Activated T-helper 17 cell treated with anti-CD3 and anti-CD28 coated beads, Interleukin-2, amount 50 U/mL, for 72 hours (primary cell): ENCODE measurements at places on chromosomes 4 and X. TPM values are rescaled to one million over a fixed set of nuclear protein-coding genes. Genes with fewer than 3 reads are reported as not detected.

Gene NRK
- total RNA-seq: not detected

Gene ERCC6L
- total RNA-seq: 16.1 TPM

DNA sequence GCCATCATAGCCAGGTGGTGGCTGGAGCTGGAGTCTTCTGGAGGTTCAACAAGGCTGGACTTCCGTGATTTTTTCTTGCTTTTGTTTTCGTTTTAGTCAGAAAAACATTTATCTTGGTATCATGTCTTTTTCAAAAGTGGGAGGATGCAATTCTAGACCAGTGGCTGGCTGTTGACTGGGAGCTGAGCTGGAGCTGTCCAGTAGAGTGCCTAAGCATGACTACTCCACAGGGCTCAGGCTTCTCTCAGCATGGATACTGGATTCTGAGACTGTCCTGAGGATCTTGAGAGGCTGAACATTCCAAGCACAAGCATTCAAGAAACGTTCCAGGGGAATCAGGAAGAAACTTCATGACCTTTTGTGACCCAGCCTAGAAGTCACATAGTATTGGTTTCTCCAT is 598.1 kb downstream of the MID1IP1 start:
- ATAC-seq: no peak

Gene FABP2
- total RNA-seq: not detected

DNA sequence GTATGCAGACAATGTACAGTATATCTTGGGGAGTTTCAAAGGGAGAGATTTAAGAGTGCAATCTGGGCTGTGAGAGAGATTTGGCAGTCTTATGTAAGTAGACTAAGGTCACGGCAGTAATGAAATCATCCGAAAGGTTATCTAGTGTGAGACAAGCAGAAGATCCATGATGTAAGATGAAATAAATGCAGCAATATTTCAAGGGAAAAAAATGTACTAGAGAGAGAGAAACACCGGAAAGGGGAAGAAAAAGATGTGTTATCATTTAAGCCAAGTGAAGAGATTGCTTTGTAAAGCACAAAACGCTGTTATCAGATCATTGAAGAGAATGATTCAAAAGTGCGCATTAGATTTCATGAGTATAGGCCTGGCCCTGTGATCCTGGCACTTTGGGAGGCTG is 88.4 kb upstream of the GUCY1A1 start:
- ATAC-seq: no peak

GRCh38 chrX:150512461-150512901 is 55.9 kb upstream of the MTM1 start:
- no peak for ATAC-seq

- ATAC-seq: no peak
These were observed 524.3 kb upstream of the GALNTL6 start for GRCh38 chr4:171288816-171289432.

Gene PKD2
- 7.3 TPM for total RNA-seq

- ATAC-seq: no peak
These were observed 120.3 kb downstream of the RASL11B start for GRCh38 chr4:52982255-52982945.

GRCh38 chr4:109174224-109174953 is 128.1 kb downstream of the COL25A1 start:
- ATAC-seq: no peak

GRCh38 chrX:141176586-141177451 is at the start of gene LDOC1:
TSS of gene LDOC1 (minus strand) at chrX:141177129. CDS start at chrX:141177021, 108 bp downstream.
- ATAC-seq: peak; percentile 91

Gene PABPC1L2A
- total RNA-seq: not detected

Gene HOPX
- total RNA-seq: 118 TPM

DNA sequence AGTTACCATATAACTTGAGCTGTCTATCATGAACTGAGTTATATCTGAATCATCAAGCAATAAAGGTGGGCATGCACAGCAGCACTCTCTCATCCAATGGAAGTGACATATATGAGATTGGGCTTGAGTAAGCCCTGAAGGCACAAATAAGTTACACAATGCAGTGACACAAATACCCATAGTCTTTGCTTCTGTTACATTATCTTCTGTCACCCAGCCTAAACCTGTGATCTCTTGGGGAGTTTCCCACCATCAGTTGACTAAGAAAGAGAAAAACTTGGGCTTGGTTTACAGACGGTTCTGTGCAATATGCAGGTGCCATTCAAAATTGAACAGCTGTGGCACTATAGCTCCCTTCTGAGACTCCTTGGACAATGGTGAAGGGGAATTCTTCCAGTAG is 138.8 kb upstream of the IL15 start:
- peak; percentile 52 for ATAC-seq

- no peak for ATAC-seq
These were observed 150.3 kb upstream of the TECRL start for GRCh38 chr4:64559571-64559970.
